Activated effector memory CD4-positive, alpha-beta T cell treated with Interleukin-2 at 50 U/mL for 16 hours (primary cell): ENCODE measurements at places on chromosomes 16 and 17.

GRCh38 chr17:77611791-77612502 is 346.6 kb upstream of the TNRC6C start:
- no peak for DNase-seq

DNA sequence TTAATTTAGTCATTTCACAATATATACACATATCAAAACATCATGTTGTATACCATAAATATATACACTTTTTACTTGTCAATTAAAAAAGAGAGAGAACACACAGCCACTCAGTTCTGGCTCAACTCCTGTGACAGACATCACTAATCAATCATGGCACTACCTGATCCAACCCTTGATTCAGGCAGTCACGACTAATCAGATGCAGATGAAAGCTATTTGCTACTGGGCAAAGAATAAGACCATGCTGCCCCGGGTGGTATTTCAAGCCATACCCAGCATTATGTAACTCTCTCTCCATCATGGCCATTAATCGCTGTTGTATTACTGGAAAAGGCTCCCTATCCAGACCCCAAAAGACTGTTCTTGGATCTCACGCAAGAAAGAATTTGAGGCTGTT is 345.7 kb downstream of the HAPSTR1 start:
- DNase-seq = no peak

DNA sequence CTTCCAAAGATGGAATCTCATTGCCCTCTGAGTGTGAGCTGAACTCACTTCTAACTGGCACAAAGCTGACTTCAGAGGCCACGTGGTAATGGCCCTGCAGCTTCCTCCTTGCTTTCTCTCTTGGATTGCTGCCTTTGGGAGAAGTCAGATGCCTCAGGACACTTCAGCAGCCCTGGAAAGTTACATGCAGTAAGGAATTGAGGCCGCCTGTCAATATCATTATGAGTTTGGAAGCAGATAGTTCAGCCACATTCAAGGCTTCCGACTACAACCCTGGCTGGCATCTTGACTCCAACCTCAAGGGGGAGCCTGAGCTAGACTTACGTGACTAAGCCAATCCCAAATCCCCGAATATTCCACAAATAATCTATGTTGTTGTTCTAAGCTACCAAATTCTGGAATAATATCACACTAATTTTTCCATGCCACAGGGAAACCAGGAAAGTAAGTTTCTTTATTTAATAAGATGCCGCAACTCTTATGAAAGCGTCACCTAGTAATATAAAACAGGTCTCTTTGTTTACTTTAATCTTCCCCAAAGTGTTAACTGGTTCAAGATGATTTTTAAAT is 13.6 kb downstream of the CEP20 start:
- DNase-seq = no peak

DNA sequence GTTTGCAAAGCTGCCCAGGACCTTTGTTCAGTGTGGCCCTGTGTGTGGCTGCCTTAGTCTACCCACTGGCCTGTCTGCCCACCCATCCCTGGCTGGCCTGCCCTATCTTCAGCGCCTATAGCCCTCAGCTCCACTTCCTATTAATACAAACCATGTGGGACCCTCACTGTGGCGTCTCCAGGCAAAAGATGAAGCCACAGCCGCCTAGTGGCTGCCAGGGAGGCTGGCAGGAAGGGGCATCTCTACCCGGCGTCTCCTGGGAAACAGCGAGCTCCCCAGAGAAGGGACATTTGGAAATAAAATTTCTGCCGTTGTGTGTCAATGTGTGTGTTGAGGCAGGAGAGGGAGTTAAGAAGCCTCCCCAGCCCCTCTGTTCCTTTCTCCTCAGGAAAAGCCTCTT is 31.5 kb downstream of the NEUROD2 start:
- DNase-seq = no peak

DNA sequence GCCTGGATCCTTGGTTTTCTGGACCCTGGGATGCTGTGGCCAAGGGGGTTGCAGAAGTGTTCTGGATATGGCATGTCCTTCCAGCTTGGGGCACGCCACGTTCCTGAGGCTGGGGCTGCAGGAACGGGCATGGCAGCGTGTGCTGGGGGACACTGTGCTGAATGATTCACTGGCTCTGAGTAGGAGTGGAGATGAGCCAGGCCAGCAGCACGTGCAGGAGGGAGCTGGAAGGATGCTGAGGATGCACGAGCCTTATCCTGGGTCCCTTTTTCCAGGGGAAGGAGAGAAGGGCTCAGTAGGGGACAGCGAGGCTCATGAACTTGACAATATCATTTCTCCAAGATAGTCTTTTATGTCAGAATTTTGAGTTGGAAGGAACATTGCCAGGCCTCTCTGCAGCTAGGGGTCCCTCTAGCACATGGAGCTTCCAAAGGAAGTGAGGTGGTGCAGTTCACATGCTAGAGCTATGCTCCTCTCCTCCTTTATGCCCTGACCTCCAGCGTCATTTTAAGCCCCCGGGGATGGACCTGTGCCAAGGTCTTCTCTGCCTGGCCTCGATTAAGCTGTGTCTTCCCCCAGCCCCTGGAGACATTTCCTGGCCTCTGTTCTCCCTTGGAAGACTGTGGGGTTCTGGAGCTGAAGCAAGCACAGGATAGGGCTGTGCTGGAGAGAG is 125.9 kb downstream of the OR1D5 start:
- DNase-seq = no peak

GRCh38 chr17:1773696-1774181 is 11.9 kb downstream of the SERPINF1 start:
- no peak for DNase-seq

DNA sequence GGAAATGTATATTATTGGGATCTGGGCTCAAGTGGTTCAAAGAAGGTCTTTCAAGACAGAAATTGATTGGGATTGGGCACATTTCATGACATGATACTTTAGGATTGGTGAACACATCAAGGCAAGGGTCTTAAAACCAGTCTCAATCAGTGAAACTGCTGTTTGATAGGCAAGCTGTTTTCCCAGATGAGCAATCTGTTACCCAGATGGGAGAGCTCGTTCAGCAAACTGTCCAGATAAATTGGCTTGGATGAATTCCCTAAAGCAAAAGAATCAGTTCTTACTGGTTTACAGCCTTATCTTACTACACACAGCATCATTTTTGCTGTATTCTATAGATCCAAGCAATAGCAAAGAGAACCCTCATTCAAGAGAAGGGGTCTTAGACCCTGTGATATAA is 31.0 kb upstream of the CNEP1R1 start:
- DNase-seq = no peak

DNA sequence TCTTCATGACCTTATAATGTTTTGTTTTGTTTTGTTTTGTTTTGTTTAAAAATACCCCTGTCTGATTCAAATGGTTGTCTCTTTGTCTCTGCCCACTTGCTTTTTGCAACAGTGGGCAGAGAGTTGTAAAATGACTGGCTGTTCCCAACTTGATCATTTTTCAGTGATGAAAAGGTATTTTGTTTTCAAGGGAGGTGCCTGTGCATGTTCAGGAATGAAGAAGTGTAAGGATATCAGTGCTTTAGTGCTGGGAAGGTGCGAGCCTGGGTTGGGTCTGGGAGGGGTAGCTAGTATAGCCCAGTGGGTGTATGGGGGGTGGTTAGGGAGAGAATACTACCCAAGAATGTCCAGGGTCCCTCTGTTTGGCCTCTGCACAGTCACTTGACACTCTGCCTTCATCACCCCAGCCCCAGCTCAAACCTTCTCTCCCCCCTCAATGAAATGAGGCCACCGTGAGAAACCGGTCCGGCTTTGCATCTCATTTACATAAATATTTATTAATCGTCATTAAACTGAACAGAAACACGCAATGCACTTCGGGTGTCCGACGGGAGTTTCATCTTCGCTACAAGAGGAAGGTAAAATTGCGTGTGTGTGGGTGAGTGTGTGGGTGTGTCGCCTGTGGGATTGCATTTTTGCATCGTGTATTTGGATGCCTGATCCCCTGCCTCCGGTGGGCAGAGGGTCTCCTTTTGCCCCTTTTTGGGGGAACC is 4.3 kb downstream of the NEUROD2 start:
- no peak for DNase-seq

DNA sequence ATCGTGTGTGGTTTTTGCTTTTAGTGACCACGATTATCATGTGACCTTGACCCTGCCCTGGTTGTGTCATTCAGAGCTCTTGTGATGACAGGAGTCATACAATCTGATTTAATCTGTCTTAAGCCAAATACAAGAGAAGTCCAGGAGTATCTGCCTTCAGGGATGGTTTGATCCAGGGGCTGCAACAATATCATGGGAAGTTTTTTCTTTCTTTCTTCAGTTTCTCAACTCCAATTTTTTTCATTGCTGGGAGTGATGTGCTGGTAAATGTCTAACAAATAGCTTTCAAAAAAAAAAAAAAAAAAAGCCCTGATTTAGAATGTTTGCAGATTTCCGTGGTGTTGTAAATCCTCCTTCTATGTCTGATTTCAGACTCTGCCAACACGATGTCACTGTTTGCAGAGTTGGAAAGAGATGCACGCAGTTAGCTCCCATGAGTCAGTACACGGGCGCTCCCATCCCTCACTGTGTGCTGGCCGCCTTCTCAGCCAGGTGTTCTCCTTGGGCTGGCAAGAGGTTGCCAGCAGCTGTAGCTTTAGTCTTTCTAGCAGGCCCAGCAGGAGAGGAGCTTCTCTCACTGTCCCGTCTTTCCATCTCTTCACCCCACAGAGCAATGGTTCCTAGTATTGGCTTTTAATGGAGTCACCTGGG is 229.7 kb downstream of the SNX29 start:
- no peak for DNase-seq

DNA sequence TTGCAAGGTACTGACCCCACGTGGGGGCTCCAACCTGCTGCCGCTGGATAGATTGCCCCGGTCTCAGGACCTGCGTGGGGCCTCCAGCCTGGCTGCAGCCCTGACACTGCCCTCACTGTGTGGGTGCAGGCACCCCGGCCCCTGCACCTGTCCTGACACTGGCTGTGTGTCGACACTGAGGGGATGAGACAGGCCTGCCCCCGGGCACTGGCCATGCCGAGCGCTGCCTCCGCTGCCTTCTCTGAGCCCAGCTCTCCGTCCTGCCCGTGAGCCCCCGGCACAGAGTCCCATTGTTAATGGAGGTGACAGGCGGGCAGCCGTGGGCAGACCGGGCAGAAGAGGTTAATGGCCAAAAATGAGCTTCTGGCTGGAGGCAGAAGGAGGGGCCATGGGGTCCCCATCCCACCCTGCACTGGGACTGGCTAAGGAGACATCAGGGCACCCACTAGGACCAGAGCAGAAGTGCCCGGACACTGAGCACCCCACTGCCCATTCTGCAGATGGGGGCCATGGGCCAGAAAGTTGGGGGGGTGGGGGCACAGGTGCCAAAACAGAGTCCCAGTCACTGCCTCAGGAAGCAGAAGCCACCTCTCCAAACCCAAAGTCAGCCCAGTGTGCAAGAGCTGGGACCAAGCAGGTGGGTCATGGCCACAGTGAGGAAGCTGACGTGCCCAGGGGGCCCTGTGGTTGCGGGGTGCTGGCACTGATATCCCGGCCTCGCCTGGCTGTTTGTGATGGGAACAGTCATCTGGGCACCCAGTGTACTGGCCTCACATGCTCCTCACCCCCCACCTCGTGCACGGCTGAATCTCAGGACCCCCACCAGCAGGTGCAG is 2.5 kb upstream of the PRR35 start:
- DNase-seq = no peak

GRCh38 chr16:64771273-64771672 is 350.6 kb downstream of the CDH11 start:
- DNase-seq = no peak

DNA sequence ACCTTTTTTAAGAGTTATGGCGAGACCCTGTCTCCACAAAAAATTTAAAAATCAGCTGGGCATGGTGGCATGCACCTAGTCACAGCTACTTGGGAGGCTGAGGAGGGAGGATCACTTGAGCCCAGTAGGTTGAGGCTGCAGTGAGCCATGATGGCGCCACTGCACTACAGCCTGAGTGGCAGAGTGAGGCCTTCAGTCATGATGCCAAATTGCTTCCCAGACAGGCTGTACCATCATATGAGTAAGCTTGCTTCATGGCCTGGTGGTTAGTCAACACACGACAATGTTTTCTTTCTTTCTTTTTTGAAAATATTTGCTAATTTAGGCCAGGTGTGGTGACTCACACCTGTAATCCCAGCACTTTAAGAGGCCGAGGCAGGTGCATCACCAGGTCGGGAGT is 12.5 kb downstream of the NTAN1 start:
- DNase-seq = no peak

GRCh38 chr17:72724267-72724666 is 368.2 kb downstream of the SLC39A11 start:
- no peak for DNase-seq
